ENCODE measurements at places on chromosomes 16 and 17.

DNA sequence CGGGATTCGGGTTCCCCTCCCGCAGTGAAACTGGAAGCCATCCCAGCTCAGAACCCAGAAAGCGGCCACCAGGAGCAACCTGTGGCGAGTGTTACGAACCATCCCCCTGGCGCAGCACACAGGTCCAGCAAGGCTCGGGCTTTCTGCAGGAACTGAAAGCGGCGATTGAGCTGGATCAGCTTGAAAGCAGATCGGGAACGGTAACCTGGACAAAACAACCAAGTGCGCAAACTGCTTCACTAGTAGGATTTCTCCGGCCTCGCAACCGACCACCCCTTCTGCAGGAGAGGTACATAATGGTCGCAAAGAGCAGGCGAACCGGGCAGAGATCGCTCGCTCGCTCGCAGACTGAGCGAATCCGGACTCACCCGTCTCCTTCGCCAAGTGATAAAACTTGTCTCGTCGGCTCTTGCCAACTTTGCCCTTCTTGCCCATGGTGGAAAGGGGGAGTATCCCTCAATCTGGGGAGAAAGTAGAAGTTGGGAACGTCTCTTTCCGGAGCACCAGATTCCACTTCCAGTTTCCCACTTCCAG lies 696 bp upstream of the PSMC5 start:
- DNase-seq: no peak

DNA sequence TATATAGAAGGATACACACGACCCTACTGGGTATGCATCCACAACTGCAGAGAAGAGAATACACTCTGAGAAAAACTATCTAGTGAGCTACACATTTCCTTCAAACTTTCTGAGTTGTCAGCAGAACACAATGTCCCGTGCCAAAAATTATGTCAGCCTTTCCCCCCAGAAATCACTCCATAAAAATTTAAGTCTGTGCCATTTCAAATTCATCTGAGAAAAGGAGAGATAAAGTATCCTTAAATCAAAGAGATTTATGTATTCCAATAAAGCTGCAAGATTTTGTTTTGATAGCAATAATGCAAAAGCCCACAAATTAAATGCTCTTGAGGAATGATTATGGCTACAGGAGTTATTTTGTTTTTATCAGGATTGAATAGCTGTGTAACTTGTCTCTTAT lies 760.1 kb downstream of the CDH11 start:
- peak; percentile 41 for DNase-seq

DNA sequence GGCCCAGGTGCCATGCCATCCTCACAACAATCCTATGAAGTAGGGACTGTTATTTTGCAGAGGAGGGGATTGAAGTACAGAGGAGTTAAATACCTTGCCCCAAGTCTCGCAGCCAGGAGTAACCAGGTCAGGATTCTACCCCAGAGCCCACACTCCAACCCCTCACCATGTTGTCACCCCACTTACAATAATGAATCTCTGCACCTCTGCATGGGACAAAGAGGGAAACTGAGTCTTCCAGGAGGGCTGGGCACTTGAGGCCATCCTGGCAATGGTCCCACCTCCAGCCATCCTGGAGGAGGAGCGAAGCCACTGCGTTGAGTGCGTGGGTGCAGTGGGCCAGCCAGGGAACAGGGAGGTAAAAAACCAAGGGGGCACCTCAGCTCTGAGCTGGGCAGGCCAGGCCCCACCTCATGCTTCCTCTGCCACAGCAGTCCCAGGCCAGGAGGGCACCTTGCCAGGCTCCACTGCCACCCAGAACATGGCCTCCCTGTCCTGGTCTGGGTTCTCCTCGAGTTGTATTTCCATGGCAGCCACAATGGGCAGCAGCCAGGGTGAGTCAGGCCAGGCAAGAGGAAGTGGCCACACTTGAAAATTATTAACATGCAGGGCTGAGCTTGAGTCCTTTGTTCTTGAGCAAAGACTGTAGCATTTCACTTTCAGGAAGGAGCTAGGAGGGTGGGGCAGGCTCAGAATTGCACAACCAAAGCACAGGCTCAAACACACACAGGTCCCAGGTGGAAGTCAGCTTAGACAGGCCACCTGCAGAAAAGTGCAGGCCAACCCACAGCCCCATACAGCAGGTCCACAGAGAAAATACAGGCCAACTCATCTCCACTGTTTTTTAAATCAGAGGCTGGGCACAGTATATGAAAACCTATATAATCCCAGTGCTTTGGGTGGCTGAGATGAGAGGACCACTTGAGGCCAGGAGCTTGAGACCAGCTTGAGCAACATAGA lies 52.1 kb downstream of the CUEDC1 start:
- DNase-seq: no peak

GRCh38 chr17:48328457-48328856 lies 101.6 kb downstream of the SKAP1 start:
- DNase-seq: no peak

- no peak for DNase-seq
These were observed 646 bp downstream of the RABEP1 start for GRCh38 chr17:5282642-5283217.

DNA sequence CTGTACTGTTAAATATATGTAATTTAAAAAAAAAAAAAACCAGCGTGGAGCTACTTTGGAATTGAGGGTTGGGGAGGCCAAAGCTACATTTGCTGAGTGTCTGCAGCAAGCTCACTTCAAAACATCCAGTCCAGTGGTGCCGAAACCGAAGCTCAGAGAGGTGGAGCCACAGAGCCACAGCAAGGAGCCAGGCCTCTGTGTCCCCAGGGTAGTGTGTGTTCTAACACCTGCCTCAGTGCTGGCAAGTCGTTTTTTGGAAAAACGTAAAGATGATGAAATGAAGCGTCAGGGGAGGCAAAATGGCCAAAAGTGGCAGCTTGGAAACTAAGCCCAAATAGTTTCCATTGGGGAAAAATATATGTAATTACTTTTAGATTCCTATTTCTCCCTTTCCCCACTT lies 36.1 kb upstream of the MRC2 start:
- peak; percentile 82 for DNase-seq

All from muscle of arm (tissue), 14 donors.